ENCODE measurements at places on chromosomes 16 and 17. TPM values are rescaled to one million over a fixed set of nuclear protein-coding genes. Genes with fewer than 3 reads are reported as not detected.
A peak's percentile ranks its signal among the peaks of the same experiment; 100 is the strongest.

DNA sequence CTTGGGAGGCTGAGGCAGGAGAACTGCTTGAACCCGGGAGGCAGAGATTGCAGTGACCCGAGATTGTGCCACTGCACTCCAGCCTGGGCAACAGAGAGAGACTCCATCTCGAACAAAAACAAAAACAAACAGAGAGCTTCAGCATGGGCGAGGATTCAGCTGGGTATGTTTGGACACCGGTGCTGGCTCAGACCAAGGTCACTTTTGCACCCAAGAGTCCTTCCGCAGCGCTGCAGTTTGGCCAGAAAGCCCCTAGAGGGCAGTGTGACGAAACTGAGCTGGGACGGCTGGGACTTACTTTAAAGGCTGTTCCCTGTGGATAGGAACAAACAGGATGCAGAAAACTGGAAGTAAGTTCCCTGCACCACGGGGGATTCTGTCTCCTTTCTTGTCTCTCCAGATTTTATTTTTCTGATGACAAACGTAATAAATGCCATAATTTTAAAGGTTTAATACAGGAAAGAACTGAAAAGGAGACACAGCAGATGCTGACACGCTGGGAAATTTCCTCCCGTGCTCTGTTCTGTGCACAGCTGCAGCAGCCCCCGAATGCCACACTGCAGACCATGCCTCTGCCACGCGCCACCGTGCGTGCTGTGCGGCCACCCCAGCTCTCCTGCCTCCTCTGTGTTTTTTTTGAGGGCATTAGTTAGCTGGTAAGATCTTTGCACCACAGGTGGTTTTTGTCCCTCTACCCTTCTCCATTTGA is 25.2 kb upstream of the USP36 start:
- H3K36me3 ChIP-seq = no peaks in the 10 kb centered on the region
- H3K27ac ChIP-seq = no peak overlapping the region
- H3K27me3 ChIP-seq = no peaks in the 10 kb centered on the region
- no peak overlapping the region for H3K4me3 ChIP-seq
- peaks cover 14% of the 10 kb centered on the region for H3K4me1 ChIP-seq

DNA sequence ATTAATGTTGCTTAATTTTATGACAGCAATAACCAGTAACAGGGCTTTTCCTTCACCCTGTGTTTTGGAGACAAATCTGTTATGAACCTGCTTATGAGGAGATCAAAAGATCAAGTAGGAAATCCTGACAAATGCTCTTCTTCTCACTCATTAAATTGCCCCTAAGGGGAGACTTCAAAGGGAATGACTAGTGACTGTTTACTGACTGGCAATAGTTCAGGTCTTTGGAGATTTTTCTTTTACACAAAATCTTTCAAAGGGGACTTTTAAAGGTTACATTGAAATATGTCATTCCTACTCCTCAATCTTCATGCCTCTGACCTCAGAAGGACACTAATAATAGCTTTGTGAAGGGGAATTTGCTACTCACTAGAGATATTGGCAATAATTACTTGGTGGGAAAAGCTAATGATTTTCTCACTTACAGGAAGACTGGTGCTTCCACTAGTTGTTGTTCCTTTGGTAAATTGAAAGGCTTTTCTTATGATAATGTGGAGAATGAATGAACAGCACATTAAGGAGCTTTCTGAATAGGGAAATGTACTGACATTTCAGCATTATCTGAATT is 292.9 kb upstream of the CA10 start:
- no peaks in the 10 kb centered on the region for H3K27me3 ChIP-seq
- no peak overlapping the region for H3K27ac ChIP-seq
- H3K36me3 ChIP-seq = no peaks in the 10 kb centered on the region
- no peaks in the 10 kb centered on the region for H3K4me1 ChIP-seq
- H3K4me3 ChIP-seq = no peak overlapping the region

The C17orf78 gene
- total RNA-seq = not detected

- H3K27ac ChIP-seq = peak overlapping the region; percentile 59
- no peak overlapping the region for H3K4me3 ChIP-seq
- H3K36me3 ChIP-seq = no peaks in the 10 kb centered on the region
- no peaks in the 10 kb centered on the region for H3K27me3 ChIP-seq
These were observed 7.0 kb downstream of the ATPAF2 start for GRCh38 chr17:18031955-18032354.

The MYOCD gene
- total RNA-seq = not detected

The NUDT21 gene
- total RNA-seq = 171 TPM
